ENCODE measurements at places on chromosomes 6 and 20.

GRCh38 chr6:48626421-48626820 is 515.4 kb upstream of the PTCHD4 start:
- DNase-seq, result no peak

DNA sequence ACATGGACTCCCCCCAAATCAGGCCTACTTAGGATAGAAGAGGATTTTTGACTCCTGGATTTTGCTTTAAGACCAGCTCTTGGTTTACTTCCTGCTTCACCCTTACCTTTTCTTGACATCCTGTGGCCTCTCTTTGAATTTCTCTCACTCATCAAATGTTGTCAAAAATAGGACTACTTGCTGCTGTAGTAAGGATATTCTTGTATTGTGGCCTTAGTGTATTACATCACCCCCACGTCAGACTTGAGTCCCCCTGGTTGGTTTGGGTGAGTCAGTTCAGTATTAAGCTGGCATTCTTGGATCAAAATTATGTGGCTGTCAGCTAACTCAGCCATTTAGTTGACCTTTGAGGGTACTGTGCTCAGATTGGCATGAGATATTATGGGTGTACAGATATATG is 1.1 kb downstream of the TPX2 start:
- DNase-seq, result no peak

DNA sequence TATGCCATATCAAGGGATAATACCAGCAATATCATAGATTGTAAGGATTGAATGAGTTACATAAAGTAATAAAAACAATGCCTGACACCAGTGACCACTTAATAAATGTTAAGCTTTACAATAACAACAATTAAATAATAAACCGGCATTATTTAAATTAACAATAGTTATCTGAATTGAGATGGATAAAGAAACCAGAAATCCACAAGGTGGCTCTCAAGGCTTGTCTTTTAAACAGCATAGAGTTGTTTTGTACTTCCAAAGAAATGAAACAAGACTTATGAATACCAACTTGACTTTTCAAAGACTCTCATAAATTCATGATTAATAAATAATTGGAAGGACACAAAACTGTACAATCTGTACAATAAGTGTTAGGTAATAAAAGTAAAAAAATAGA is 203.1 kb downstream of the ASCC3 start:
- DNase-seq, result no peak

GRCh38 chr6:84424956-84425355 is 197.5 kb upstream of the CEP162 start:
- DNase-seq, result no peak

GRCh38 chr20:62900052-62900691 is 26.1 kb downstream of the DIDO1 start:
- peak; percentile 87 for DNase-seq

GRCh38 chr6:8982668-8983067 is 547.3 kb upstream of the SLC35B3 start:
- no peak for DNase-seq
